ENCODE measurements at places on chromosomes 6 and 20.
A peak's percentile ranks its signal among the peaks of the same experiment; 100 is the strongest.

DNA sequence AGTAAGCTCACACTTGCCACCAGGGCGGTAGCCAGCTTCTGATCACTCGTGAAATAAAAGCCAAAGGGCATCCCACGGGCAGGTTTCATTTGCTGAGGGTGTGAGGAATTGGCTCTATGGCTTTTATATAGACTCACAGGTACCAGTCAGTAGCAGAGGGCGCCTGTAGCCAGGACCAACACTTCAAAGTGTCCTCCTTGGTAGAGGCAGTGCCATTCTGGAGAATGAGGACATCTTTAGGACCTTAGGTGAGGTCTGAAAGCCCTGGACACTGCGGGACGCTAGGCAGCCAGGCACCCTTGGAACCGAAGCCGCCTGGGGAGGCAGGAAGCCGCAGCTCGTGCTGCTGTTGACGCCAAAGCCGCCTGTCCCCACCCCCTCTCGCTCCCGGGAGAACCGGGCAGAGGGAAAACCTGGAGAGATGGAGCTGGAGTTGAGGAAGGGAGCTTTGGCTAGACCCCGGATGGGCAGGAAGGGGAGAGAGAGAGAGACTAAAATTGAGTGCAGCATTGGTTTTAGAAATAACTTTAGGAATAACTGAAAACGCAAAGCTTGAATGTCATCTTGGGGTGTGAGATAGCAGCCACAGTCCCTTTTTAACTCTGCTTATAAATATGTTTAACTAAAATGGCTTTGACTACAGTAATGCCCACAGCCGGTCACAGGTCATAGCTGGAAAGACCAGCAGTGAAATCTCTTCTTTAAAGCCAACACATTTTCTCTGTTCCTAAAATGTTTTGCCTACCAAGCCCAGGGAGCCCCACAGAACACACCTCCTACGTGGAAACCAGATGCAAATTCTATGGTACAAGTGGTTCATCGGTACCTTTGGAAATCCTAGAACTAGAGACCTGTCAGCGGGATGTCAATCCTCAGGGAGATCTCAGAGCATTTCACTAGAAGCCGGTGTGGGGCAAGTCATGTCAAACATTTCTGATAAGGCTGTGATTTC, 128.5 kb upstream of the CDYL start:
- DNase-seq: peak; percentile 43

DNA sequence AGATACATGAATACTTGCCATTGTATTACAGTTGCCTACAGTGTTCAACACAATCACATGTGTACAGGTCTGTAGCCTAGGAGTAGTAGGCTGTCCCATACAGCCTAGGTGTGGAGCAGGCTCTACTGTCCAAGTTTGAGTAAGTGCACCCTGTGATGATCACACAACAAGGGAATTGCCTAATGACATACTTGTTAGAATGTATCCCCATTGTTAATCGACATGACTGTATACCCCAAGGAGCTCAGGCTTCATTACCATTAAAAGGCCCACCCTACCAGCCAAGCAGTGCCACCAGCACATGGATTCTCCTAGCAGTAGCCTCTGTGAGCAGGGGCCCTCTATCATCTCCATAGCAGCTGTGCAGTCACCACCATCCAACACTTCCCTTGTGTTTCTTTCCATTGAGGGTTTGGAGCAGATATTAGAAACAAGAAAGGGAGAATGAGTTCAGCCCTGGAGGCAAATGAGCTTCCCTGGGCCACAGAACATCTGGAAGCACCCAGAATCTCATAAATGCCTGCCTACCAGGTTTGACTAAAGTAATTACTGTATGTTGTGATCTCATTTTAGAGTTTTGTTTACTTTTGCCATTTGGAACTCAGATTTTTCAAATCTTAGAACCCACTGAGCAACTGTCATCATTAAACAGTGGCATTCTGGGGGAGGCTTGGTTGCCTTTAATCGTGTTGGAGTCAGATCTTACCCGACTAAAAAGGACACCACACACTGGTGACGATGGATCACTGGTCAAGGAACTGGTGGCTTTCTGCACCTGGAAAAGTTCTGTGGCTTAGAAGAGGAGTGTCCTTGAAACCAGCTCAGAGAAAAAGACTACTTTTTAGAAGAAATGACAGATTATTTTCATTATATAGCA, 104.9 kb downstream of the TULP4 start:
- no peak for DNase-seq

DNA sequence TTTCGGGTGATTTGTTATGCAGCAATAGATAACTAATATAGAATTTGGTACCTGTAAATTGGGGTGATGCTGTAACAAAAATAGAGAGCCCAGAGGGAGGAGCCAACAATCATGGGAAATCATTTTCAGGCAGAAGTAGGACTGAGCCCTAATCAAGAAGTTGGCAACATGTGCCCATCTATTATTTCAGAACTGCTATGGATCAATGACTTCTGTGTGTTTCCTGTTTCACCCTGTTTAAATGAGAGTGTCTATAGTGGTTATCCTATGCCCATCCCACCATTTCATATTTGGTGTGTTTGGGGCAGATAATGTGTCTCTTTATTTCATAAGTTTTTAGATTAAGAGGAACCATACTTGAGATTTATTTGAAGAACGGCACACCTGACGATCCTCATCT, 330.8 kb upstream of the CITED2 start:
- no peak for DNase-seq

DNA sequence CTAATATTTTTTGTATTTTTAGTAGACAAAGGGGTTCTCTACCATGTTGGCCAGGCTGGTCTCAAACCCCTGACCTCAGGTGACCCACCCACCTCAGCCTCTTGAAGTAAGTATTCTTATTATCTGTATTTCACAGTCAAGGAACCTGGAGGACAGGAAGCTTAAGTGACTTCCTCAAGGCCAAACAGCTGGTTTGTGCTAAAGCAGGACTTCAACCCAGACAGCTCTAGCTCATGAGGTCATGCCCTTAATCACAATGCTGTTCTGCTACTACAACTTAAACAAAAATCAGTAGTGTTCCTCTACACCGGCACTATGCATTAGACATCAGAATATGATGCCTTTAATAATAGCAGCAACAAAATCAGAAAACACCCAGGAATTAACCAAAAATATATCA, 168.9 kb downstream of the ADGB start:
- DNase-seq: peak; percentile 29

DNA sequence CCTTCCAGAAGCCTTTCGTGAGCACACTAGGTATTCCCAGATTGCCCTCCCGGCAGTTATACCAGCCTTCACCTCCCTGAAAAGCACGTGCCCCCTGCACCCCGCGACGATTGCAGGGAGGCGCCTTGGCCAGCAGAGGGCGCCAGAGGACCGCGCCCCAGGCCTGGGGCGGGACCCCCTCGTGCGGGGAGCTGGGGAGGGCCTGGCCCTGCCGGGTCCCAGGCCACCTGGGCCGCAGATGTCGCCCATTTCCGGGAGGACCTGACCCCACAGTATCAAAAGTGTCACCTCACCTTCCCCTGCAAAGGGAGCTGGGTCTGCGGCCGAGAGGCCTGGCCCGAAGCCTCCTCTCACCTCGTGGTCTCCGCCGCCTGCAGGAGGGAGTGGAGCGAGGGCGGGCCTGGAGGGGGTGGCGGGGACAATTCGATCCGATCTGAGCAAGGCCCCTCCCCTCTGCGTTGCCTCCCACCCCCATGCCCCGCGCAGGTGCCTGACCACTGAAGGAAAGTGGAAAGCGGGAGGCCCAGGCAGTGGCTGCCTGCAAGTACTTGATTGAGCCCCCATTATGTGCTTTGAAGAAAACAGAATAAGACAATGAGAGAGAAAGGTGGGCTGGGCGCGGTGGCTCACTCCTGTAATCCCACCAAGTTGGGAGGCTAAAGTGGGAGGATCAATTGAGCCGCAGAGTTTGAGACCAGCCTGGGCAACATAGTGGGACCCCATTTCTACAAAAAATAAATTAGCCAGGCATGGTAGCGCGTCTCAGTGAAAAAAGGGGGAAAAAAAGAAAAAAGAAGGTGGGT, 3.5 kb upstream of the SNAI1 start:
- DNase-seq: peak; percentile 81

DNA sequence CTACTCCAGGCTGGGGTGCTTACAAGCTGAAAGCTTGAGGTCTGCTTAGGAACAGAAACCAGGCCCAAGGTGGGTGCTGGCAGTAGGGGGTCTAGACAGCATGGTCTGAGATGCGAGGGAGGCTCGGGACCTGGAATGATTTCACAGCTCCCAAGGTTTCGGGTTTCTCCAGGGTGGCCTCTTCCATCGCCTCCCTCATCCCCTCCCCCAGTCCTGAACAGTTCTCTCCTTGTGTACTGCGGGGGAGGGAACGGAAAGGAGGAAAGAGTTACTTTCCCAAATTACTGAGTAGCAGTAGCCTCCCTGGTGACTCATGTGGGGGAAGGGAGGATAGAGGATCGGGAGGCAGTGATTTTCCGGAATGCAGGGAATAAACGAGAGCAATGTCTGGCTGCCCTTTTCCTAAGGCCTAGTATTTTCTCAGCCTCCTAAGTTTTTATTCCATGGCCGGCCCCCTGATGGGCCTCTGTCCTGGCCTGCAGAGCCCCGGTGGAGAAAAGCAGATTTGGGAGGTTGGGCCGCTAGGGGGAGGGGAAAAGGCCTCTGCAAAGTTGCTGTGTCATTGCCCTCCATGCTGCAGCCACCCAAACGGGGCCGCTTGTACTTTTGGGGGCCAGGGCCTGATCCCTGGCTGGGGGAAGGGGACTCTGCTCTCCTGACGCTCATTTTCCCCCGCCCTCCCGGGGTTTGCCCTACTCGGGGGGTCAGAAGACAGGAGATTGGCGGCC, 1.5 kb downstream of the BRD2 start:
- peak; percentile 68 for DNase-seq

- DNase-seq: no peak
Measured at GRCh38 chr6:17098538-17098937, 3.3 kb upstream of the STMND1 start.

- DNase-seq: no peak
Measured at GRCh38 chr20:19047951-19048296, 164.5 kb upstream of the SLC24A3 start.

- no peak for DNase-seq
Measured at GRCh38 chr6:162974685-162975084, 246.9 kb downstream of the PACRG start.

DNA sequence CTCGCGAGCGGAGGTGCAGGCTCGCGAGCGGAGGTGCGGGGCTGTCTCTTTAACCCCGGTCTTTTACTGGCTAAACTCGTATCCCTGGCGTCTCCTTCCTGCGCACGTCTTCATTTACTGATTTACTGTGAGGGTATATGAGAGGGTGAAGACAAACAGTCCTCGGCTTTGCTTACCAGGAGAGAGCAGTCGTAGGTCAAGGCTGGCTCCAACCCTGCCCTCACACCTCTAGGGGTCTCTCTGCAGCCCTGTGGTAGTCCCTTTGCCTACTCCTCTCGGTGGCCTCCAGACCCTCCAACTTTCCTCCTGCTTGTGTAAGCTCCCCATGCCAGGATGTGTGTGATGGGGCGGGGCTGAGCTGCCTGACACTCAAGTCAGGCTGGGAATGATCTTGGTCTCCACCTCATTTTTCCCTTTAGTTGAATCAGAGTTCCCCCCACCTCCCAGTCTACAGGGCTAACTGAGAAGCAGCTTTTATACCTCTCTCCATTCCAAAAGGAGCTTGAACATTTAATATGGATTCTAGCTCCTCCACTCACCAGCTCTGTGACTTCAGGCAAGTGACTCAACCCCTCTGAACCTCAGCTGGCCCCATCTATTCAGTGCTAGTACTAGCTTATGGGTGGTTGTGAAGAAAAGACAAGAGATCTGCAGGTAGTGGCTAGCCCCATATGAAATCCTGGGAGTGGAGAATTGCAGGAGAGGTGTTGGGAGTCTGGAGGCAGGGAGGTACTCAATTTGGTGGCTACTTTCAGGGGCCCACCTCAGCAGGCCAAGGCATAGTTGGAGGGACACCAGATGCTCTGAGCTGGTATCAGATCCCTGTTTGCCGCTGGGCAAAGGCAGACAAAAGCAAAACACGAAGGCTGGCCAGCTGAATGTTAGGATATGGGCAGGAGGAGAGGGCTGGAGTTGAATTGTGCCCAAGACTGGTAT, 902 bp downstream of the SLC29A1 start:
- peak; percentile 77 for DNase-seq

DNA sequence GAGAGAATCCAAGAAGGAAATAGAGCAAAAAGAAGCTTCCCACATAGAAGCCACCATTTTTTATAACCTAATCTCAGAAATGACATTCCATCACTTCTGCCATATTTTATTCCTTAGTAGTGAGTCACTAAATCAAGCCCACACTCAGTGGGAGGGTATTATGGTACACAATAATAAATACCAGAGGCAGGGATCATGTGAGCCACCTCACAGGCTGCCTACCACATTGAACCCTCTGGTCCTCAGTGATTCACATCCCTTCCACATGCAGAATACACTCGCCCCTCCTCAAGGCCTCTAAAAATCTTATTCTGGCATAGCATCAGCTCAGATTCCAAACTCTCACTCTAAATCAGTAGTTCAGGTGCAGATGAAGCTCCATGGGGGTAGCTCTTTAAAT, 49.4 kb downstream of the TMC2 start:
- no peak for DNase-seq

DNA sequence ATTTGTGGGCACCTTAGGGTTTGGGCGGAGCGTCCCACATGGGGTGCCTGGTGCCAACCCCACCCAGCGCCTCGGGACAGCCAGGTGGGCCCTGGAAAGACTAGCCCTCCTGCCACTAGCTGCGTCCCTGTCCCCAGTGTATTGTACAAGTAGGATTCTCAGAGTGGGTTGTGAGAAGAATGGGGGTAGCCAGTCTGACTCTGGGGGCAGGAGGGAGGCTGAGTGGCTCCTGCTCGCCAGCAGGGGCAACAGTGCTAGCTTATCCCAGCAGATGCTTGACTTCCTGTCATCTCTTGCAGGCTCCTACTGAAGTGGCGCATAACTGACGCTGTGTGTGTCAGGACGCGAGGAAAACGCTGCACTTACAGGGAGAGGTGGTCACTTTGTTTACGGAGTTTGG, 9.3 kb downstream of the PSMA7 start:
- DNase-seq: no peak

DNA sequence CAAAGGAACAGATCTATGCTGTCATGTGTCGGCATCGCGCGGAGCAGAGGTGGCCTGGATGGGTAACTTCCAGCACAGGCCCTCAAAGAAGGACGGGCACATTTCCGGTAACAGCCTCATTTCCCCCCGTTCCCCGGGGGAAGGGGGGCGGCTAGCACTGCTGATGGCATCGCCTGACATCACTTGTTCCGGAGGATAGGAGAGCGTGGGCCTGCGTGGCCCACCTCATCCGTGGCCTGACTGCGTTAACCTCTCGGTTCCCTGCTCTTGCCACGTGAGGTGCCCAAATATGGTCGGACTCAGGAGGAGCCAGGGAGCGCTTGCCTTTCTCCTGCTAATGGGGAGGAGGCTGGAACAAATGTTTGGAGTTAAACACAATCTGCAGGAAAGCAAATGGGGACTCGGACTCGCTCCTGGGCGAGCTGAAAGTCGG, at the start of gene AKAP12:
Gene AKAP12 (plus strand): TSS at position 365 of the 433 bp plus-strand sequence. CDS start 596 bp downstream, outside the sequence.
- peak; percentile 85 for DNase-seq

DNA sequence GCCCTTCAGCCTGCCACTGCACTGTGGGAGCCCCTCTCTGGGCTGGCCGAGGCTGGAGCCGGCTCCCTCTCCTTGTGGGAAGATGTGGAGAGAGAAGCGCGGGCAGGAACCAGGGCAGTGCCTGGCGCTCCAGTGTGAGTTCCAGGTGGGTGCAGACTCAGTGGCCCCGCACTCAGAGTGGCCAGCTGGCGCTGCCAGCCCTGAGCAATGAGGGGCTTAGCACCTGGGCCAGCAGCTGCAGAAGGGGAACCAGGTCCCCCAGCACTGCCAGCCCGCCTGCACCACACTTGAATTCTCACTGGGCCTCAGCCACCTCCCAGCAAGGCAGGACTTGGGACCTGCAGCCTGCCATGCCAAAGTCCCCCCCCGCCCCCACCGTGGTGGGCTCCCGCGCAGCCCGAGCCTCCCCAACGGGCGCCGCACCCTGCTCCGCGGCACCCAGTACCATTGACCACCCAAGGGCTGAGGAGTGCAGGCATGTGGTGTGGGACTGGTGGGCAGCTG, 205.9 kb downstream of the CLVS2 start:
- DNase-seq: no peak
